ENCODE measurements at places on chromosomes 13 and 19.

GRCh38 chr13:73945382-73945781 is 188.8 kb downstream of the KLF12 start:
- DNase-seq: no peak

- DNase-seq: peak; percentile 36
Measured at GRCh38 chr13:97256343-97256783, 34.2 kb downstream of the MBNL2 start.

DNA sequence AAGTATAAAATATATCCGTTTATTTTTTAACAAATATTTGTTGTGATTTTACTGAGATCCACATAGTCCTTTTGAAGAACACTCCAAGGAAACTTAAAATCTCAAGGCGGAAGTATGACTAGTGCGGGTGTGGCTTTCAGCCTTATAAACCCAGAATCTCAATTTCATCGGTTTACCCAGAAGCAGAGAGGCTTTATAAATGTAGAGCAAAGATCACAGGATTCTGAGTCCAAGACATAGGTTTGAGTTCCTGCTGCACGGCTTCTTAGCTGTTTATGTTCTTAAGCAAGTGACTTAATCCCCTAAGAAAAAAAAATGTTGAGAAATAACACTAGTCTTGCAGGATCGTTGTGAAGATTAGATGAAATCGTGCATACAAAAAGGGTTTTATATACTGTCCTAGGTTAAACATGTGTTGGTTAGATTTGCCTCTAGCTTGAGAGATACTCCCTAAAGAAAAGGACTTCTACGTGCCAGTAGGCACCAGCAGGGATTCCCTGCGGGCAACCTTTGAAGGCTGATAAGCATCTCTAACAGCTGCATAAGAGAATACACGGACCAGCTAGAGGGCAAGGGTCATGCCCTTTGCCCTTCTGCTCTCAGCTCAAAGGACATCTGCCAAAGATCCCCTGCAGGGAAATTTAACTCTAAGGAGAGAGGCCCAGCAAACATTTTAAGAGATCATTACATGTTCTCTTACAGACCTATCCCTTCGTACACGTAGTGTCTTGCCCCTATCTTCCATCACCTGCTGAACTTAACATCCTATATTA is 130.4 kb upstream of the MIR17HG start:
- no peak for DNase-seq

GRCh38 chr13:44826591-44827350 is 162.5 kb downstream of the NUFIP1 start:
- no peak for DNase-seq

GRCh38 chr19:51271067-51271466 is 20.2 kb downstream of the SIGLECL1 start:
- no peak for DNase-seq

DNA sequence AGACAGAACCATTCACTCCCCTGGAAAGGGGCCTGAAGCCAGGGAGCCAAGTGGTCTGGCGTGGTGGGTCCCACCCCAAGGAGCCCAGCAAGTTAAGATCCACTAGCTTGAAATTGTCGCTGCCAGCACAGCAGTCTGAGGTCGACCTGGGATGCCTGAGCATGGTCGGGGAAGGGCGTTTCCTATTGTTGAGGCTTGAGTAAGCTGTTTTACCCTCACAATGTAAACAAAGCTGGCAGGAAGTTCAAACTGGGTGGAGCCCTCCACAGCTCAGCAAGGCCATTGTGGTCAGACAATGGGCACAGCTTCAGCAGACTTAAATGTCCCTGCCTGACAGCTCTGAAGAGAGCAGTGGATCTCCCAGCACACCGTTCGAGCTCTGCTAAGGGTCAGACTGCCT is 195.6 kb upstream of the DACH1 start:
- DNase-seq: no peak

GRCh38 chr13:95689582-95689926 is 12.6 kb downstream of the DNAJC3 start:
- no peak for DNase-seq

GRCh38 chr19:51119611-51120010 is 5.1 kb upstream of the SIGLEC9 start:
- DNase-seq: no peak

Data from K562 (cell line).